ENCODE measurements at places on chromosomes 1 and 21.

DNA sequence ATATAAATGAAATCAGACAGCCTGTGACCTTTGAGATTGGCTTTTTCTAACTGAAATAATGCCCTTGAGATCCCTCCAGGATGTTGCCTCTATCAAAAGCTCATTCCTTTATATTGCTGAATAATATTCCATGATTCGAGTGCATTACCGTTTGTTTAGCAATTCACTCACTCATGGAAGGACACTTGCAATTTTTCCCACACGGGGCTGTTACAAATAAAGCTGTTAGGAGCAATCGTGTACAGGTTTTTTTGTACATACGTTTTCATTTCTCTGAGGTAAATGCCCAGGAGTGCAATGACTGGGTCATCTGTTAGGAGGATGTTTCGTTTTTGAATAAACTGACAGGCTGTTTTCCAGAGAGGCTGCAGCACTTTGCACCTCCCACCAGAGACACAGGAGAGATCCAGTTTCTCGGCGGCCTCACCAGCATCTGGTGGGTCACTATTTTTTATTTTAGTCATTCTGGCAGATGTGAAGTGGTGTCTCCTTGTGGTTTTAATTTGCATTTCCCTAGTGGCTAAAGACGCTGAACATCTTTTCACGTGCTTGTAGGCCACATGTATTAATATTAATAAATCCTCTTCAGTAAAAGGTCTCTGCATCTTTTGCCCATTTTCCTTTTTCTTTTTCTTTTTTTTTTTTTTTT, 11.0 kb downstream of the PRDM15 start:
- DNase-seq: no peak

DNA sequence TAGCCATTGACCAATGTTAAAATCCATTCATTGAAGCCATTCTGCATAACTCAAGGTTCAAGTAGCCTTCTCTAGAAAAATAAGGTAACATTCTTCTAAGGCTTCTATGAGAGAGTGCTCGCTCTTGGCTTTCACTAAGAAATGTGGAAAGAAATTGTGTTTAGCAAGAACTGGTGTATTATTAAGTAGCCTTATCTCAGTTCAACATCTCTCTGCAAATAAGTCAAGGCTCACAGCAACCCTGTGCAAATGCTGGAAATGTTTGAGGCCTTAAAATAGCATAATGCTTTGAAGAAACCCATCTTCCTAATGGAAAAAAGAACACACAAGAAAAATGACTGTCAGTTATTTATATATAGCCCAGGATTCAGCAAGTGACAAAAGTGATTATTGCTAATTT, 254.1 kb upstream of the PROX1 start:
- no peak for DNase-seq

DNA sequence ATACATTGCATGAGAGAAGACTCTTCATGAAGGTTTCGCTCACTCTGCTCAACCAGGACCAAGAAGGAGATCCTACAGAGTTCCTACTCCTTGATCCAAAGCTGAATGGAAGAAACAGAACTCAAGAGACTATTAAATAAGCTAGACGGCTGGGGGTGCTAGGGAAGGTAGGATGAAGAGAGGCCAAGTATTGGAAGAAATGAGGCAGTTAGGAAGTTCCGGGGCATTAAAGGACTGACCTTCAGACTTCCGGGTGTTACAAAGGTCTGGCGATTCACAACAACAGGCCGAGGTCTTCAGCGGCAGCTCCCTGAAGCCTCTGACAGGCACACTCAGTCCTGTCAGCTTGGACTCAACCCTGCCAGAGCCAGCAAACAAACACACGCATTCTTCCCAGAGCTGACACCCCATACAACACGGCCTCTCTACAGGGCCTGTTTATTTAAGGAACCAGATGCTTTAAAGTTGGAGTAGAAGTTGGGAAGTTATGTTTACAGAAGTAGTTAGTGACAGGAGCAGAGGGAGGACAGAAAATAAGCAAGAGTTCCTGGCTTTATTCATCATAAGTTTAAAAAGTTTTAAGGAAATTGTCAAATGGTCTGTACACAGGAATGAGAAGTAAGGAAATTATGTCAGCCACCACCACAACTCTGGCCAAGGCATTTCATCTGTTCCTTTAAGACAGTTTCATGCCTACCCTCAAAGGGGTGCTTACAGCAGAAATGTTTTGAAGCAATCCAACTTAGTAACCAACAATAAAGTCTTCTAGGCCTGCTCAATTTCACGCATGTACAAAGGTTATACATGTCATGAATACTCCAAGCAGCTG, 4.7 kb downstream of the SORT1 start:
- DNase-seq: no peak

- DNase-seq: no peak
Measured at GRCh38 chr1:86695400-86695799, 9.0 kb upstream of the SH3GLB1 start.

GRCh38 chr1:34013958-34014737, 150.3 kb downstream of the HMGB4 start:
- no peak for DNase-seq

DNA sequence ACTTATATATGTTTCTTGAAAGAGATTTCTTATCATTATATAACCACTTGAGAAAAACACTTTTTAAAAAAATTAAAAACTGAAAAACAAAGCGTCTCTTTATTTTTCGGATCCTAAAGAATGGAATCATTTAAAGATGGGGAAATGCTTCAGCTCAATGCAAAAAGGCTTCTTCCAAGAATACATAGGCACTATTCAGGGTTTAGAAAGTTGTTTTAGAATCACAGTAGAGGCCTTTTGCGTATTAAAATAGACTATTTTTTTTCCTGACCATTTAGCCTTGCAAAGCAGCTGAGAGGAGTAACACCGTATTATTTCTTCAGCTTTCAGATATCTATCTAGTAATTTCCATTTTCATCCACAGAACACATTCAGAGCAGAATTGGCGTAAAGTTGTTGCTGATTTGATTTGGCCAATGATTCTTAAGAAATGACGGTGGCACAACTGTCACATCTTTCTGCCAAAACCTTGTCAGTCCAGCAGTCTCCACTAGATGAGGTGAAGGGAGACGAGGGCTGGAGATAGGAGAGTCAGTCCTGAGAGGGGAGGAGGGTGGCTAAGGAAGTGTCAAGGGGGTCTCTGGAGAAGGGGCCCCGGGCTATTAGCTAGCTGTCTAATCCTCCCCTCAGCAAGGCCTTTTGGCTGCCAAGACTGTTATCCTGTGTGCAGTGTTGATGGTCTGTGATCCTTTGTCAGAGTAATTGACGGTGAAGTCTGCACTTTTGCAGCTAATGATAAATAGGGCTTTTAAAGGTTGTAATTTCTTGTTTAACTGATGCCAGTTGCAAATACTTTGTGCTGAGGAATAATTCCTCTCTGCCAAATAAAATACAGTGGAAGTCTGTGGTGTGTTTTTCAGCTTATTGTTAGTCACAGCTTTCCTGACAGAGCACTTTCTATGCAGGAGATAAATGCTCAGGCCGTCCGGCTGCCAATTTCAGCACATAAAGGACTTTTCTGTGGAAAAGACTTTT, 34.7 kb downstream of the PRRX1 start:
- no peak for DNase-seq

DNA sequence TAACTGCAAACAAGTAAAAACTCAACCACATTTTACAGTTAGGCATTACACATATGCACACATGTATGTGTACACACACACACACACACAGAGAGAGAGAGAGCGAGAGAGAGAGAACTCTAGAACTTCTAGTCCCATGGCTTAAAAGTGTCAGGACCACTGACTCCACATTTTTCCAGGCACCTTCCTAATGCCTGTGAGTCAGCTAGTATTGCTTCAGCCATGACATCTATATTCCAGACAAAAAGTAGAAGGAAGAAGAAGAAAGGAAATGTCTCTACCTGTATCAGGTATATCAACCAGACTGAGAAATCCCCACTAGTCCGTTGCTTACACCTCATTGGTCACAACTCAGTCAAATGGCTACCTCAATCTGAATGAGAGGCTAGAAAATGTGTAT, 31.9 kb upstream of the TACSTD2 start:
- DNase-seq: no peak

- DNase-seq: no peak
Measured at GRCh38 chr21:33712022-33712803, 69.9 kb downstream of the ITSN1 start.

- DNase-seq: no peak
Measured at GRCh38 chr1:5847013-5847659, 145.1 kb downstream of the NPHP4 start.

DNA sequence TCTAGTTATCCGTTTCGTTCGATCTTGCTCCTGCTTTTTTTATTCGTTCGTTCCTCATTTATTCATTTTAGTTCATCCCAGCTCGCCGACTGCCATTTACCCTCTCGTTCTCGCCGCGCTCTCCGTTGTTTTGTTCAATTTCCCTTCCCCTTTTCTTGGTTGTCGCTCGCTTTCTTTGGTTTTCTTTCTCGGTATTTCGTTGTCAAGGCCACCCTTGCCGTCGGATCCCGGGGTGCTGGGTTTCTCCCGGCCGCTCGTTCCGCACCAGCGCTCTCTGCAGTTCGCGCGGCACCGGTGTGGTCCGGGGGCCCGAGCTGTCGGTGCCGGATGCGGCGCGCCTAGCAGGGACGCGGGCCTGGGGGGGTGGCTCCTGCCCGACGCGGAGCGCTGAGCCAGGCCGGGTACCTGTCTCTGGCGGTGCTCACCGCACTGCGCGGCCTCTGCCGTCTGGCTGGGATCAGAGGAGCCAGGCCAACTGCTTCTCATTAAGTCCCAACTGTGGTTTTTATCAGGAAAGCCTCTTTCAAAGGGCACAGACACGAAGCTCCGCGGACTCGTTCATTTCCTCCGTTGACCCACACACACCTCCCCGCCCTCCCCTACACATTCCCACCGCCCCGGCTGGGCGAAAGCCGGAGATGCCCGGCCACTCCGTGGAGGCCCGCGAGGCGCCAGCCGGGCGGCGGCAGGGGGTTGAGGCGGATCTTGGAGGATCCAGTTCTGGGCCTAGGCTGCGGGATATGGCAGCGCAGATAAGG, 1.6 kb downstream of the ALX3 start:
- DNase-seq: no peak

DNA sequence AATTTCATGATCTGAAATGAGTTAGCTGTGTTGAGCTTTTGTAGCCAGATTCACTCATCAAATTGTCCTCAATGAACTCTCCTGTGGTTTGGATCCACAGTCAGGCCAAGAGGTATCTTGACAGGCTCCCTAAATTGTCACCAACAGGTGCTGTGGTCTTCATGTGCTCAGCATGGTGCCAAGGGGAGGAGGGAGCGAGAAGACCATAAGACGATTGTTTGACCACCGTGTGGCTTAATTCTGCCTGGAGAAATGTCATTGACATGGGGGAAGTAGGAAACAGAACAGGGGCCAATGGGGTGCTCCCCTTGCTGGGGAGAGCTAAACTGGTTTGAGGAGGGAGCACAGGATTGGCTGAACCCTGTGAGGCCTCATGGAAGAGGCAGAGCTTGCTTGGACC, 219.3 kb downstream of the KCNJ6 start:
- no peak for DNase-seq

GRCh38 chr1:212366901-212367300, 47.8 kb downstream of the PACC1 start:
- no peak for DNase-seq

- DNase-seq: no peak
Measured at GRCh38 chr1:113517346-113517745, 127.0 kb downstream of the MAGI3 start.

- no peak for DNase-seq
Measured at GRCh38 chr21:35145626-35146233, 96.6 kb upstream of the RUNX1 start.

- no peak for DNase-seq
Measured at GRCh38 chr1:204560590-204561150, 44.5 kb downstream of the MDM4 start.

GRCh38 chr21:26115899-26116298, 54.7 kb downstream of the APP start:
- DNase-seq: peak; percentile 56

GRCh38 chr1:108592030-108592759, 32.3 kb downstream of the EEIG2 start:
- no peak for DNase-seq

DNA sequence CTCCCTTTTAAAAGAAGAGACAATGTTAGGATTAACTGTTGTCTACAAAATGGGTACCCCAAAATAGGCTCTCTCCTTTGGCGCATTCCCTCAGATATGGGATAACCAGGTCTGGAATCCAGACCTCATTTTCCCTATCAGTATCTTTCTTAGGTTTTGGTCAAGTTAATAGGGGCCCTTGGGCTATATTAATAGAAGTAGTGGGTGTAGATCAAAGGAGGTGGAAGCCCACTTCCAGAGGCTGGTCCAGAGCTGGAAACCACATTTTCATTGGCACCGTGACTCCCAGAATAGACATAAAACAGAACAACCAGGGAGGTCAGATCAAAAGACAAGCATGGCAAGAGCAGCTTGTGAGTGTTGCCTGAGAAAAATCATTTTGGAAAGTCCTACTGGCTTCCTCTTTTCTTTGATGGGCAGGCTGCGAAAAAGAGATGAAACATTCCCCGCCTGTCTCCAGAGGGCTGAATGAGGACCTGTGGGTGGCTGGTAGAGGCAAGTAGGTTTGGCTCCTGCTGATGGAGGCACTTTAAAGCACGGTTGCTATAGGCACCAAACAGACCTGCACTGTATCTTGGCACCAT, 25.8 kb upstream of the KIF21B start:
- no peak for DNase-seq
